ENCODE measurements at places on chromosomes 1 and 21. TPM values are rescaled to one million over a fixed set of nuclear protein-coding genes. Genes with fewer than 3 reads are reported as not detected.
A peak's percentile ranks its signal among the peaks of the same experiment; 100 is the strongest.

- no peak for DNase-seq
- H3K27me3 ChIP-seq: no peaks in the 10 kb centered on the region
- no peaks in the 10 kb centered on the region for H3K4me1 ChIP-seq
- H3K36me3 ChIP-seq: no peaks in the 10 kb centered on the region
Observed at GRCh38 chr1:201945863-201946223, 505 bp downstream of the LMOD1 start.

DNA sequence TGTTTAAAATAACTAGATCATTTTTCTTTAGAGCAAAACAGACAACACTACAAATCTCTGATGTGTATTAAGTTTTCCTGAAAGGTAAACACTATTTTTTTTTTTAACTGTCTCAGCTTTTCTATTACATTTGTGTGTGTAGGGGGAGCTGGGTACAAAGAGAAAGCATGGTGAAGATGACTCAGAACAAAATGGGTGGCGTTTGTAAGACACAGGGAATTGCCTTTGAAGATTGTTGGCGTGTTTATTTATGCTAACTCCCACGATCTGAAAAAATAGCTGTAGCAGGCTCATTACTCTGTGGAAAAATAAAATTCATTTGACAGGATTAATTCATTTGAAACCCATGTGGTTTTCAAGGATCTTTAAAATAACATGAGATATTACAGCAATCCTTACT lies 285.1 kb downstream of the RYR2 start:
- H3K27me3 ChIP-seq: peaks cover 13% of the 10 kb centered on the region
- no peaks in the 10 kb centered on the region for H3K4me1 ChIP-seq
- no peaks in the 10 kb centered on the region for H3K36me3 ChIP-seq
- no peak overlapping the region for H3K4me3 ChIP-seq

DNA sequence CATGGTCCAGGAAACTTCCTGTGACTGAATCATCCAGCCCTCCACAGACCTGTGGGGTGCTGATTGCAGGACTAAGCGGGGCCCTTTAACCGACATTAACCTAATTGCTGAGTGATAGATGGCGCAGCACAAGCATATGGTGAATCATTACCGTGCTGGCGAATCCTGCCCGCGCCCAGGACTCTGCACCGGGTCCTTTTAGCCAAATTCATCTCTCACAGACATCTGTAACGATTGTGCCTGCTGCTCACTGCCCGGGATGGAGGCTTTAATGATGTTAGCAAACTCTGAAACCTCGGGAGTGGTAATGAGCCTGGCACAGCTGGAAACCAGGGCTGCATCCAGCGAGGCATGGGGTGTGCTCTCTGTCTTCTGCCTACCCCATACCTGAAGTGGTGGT lies 147.3 kb upstream of the CD34 start:
- H3K4me1 ChIP-seq: no peaks in the 10 kb centered on the region
- no peak overlapping the region for H3K4me3 ChIP-seq
- H3K36me3 ChIP-seq: no peaks in the 10 kb centered on the region
- no peaks in the 10 kb centered on the region for H3K27me3 ChIP-seq
- H3K27ac ChIP-seq: no peak overlapping the region

- H3K4me1 ChIP-seq: no peaks in the 10 kb centered on the region
- H3K36me3 ChIP-seq: no peaks in the 10 kb centered on the region
- no peak overlapping the region for H3K4me3 ChIP-seq
- H3K27me3 ChIP-seq: peaks cover 26% of the 10 kb centered on the region
- no peak for DNase-seq
Observed at GRCh38 chr1:11374748-11375110, 101.7 kb downstream of the UBIAD1 start.

DNA sequence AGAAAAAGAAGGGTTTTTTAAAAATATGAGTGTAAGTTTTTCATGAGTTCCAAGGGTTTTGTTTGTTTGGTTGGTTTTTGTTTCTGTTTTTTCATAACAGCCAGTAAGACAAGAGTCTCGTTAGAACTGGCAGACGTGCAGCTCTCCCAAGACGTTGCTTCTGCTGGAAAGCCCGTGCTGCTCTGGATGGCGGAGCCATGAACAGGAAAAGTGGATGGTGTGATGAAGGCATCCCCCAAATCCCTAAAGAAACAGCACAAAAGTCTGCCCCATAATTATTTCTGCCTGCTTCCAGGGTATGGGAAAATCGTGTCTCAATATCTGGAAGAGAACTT lies 157.9 kb upstream of the BACE2 start:
- no peak overlapping the region for H3K27ac ChIP-seq
- no peak overlapping the region for H3K4me3 ChIP-seq
- H3K36me3 ChIP-seq: no peaks in the 10 kb centered on the region
- H3K4me1 ChIP-seq: no peaks in the 10 kb centered on the region

- H3K4me3 ChIP-seq: peak overlapping the region; percentile 41
- H3K27me3 ChIP-seq: peaks cover 20% of the 10 kb centered on the region
- no peaks in the 10 kb centered on the region for H3K36me3 ChIP-seq
- H3K4me1 ChIP-seq: peaks cover 25% of the 10 kb centered on the region
Observed at GRCh38 chr1:229894532-229894931, 172.5 kb upstream of the GALNT2 start.

DNA sequence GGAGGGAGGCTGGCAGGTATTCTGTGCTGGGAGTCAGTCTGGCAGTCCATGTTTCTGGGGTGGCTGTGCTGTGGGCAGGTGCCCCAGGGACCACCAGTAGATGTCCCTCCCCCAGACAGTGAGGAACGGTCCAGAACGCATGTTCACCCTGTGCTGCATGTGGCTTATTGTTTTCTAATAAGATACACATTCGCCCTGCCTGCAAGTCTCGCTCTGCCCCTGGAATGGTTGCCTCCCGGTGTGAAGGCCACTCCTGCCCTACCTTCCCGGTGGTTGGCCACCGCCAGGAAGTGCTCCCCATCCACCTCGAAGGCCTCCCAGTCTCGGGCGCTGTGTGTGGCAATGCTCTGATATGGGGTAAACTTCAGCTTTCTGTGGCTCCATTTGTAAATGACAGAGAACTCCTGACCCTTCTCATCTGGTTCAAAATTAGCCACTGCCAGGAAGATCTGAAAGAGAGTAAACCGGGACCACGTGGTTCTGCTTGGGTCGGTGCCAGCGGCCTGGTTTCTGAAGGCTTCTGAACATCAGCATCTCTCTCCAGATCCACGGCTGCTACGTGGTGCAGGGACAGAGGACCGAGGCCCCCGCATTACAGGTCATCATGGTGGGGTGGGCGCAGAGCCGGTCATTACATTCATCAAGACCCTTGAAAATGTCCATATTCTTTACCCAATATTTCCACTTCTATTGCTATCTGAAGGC lies 14.5 kb downstream of the KRTAP10-1 start:
- no peak overlapping the region for H3K4me3 ChIP-seq
- no peaks in the 10 kb centered on the region for H3K36me3 ChIP-seq
- H3K27me3 ChIP-seq: no peaks in the 10 kb centered on the region
- no peak overlapping the region for H3K27ac ChIP-seq
- no peaks in the 10 kb centered on the region for H3K4me1 ChIP-seq
- no peak for DNase-seq

- no peak overlapping the region for H3K4me3 ChIP-seq
- H3K27ac ChIP-seq: no peak overlapping the region
- peaks cover 56% of the 10 kb centered on the region for H3K36me3 ChIP-seq
- no peak for DNase-seq
- no peaks in the 10 kb centered on the region for H3K27me3 ChIP-seq
- peaks cover 27% of the 10 kb centered on the region for H3K4me1 ChIP-seq
Observed at GRCh38 chr1:155966135-155966534, 12.2 kb downstream of the ARHGEF2 start.

DNA sequence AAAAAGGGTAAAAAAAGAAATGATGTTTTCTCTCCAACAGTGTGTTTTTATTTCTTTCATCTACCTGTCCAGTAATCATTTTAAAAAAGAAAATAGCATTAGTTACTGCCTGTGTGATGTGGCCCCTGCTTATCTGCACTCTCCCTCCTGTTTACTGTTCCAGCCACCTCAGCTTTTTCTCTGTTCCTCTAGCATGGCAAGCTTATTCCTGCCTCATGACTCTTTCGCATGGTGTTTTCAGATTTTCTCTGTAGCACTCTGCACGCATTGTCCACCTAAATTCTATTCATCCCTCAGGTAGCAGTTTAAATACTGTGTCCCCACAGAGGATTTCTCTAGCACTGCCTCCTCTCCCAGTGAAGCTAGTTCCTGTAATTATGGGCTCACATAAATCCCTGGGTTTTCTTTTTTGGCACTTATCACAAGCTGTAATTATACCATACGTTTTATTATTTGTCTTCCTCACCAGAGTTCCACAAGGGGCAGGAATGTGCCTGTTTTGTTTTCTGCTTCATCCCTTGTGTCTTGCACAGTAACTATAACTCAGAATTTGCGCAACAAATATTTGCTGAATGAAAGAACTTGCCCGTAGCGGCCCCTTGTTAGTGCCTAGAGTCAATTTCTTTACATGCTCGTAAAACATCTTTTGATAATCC lies 51.4 kb upstream of the LRIG2 start:
- H3K27ac ChIP-seq: peak overlapping the region; percentile 38
- H3K27me3 ChIP-seq: no peaks in the 10 kb centered on the region
- DNase-seq: peak; percentile 81

DNA sequence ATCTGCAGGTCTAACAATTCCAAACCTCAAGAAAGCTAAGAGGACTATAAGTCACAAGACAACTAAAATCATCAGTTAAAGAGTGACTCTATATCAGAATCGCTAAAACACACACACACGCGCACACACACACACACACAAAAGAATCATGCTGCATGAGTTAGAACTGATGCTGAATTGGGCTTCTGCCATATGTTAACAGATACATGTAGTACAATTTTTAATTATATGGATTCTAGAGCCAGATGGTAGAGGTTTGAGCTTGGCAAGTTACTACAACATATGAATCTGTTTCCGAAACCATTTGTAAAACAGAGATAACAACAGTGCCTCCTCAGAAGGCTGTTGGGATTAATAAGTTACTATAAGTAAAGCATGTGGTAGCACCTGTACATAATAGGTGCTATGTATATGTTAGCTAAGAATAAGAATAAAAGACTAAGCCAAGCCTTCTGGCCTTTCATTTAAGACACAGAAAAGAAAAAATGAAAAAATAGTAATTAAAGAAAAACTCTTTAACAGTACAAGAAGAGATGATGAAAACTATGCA lies 17.9 kb downstream of the EPRS1 start:
- no peaks in the 10 kb centered on the region for H3K4me1 ChIP-seq
- H3K27me3 ChIP-seq: no peaks in the 10 kb centered on the region
- peaks cover 66% of the 10 kb centered on the region for H3K36me3 ChIP-seq
- DNase-seq: no peak

GRCh38 chr1:178345238-178345637 lies 151.5 kb downstream of the CLEC20A start:
- peaks cover 35% of the 10 kb centered on the region for H3K4me1 ChIP-seq
- no peaks in the 10 kb centered on the region for H3K27me3 ChIP-seq
- H3K36me3 ChIP-seq: no peaks in the 10 kb centered on the region

DNA sequence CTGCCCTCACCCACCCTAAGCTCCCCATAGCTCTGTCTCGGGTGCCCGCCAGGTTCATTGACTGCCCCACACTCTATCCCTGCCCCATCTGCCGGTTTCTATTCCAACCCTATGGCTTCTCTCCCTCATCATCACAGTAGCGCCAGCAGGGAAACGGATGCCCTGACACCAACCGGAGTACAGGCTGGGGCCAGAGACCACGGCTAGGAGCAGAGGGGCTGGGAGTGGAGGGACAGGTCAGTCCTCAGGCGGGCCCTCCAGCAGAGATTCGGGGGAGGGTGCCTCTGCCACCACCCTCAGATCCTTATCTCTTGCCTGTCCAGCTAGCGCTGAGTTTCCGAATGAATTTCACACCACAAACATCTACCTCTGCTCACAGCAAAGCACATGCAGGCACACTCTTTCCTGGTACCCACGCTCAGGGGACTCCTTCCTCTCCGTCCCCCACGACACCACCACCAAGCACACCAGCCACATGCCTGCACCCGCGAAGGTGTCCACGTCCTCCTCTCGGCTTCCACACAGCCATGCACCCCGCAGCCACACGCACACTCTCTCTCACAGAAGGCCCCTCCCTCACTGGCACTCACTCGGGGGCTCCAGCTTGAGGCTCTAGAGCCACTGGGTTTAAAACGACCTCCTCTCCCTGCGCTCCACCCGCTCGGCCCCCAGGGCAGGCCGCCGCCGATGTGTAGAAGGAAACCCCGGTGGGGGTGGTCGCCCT lies 7.2 kb downstream of the TAL1 start:
- no peak overlapping the region for H3K27ac ChIP-seq
- H3K4me1 ChIP-seq: no peaks in the 10 kb centered on the region
- H3K4me3 ChIP-seq: no peak overlapping the region
- H3K36me3 ChIP-seq: no peaks in the 10 kb centered on the region
- no peak for DNase-seq

GRCh38 chr1:212754680-212755079 lies 36.9 kb downstream of the NSL1 start:
- DNase-seq: no peak
- H3K27me3 ChIP-seq: no peaks in the 10 kb centered on the region
- H3K36me3 ChIP-seq: no peaks in the 10 kb centered on the region
- H3K4me1 ChIP-seq: no peaks in the 10 kb centered on the region
- H3K27ac ChIP-seq: no peak overlapping the region

DNA sequence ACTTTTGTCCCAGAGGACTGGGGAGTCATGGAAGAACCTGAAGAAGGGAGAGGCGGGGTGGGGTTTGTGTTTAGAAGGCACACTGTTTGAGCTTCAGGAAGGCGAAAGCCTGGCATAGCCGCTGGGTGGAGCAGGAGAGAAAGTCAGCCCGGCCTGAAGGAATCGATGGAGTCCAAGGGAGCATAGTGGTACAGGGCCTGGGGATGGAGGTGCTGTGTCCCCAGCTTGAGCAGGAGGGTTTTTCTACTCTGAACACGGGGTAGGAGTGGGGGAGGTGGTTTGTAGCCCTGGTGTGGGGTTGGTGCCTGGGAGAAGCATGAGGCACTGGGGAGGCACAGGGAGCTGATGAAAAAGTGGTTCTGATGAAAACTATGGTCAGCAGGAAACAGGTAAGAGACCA lies 4.7 kb upstream of the CCDC24 start:
- no peak overlapping the region for H3K4me3 ChIP-seq
- no peak overlapping the region for H3K27ac ChIP-seq
- H3K36me3 ChIP-seq: peaks cover 8% of the 10 kb centered on the region
- no peaks in the 10 kb centered on the region for H3K27me3 ChIP-seq

DNA sequence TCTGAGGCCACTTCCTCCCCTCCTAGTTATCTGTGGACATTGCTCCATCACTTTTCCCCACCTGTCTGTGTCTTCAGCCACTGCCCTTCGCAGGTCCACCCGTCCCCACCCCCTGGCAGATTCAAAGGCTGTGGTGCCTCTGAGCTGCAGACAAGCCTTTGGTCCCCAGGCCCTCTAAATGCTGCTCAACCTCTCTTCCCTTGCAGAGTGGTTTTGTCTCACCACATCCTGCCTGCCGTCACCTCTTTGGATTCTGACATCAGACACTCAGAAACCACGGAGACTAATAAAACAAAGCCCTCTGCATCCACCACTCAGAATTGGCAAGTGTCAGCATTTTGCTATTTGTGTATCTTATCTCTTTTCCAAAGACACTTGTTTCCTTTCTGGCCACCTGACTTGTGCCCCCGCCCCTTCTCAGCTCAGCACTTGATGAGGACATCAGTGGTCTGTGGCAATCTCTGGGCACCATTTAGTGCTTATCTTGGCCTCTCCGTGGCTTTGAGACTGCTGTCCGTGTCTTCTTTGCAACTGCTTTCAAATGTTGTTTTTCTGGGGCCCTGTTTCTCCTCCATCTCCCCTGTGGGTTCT lies 7.7 kb downstream of the CNIH3 start:
- peak overlapping the region; percentile 5 for H3K4me3 ChIP-seq
- peak; percentile 94 for DNase-seq
- H3K4me1 ChIP-seq: peaks cover 28% of the 10 kb centered on the region

GRCh38 chr1:168223261-168223660 lies 2.5 kb upstream of the SFT2D2 start:
- no peak for DNase-seq
- no peaks in the 10 kb centered on the region for H3K36me3 ChIP-seq
- H3K4me1 ChIP-seq: peaks cover 32% of the 10 kb centered on the region

The IL12RB2 gene
- total RNA-seq: 0.81 TPM

The ARHGEF19 gene
- total RNA-seq: 28.1 TPM

The S100PBP gene
- total RNA-seq: 13.8 TPM

The TTC24 gene
- total RNA-seq: not detected
